ENCODE measurements at places on chromosomes 11 and 22.

DNA sequence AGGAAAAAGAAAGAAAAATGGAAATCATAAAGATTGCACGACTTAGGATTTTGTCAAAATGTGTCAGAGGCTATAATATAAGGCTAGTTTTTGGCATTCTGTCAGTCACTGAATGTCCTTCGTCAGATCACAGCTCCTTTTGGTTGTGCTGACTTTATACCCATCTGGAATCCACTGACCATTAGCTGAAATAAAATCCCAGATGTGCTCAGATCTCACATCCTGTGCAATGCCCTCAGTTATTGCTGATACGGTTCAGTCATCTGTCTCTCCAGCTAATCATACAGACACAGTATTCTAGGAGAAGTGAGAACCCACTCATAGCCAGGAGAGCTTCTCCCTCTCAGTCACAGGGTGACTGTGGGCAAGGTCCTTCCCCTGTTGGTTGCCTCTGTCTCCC, 11.5 kb downstream of the CD44 start:
- peak; percentile 12 for DNase-seq

- no peak for DNase-seq
Observed at GRCh38 chr11:124752471-124753102, 532 bp upstream of the VSIG2 start.

DNA sequence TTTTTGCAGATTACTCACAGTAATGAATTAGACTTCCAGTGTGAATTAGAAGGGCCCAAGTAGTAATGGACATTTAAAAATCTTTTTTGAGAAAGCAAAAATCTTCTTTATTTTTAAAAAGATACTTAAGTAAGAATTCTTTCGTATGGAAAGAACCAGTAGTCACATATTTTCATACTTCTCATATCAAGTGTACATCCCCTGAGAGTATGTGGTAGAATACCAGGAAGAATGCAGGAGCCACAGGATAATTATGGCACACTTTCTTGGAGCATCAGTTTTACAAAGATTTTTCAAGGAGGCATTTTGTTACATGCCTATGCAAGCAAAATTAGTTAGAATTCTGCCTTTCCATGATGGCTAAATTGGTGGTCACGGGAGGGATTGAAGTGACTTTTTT, 28.1 kb downstream of the POLD3 start:
- no peak for DNase-seq

GRCh38 chr11:14908214-14908880, 16.3 kb upstream of the CYP2R1 start:
- no peak for DNase-seq

- DNase-seq, result no peak
Observed at GRCh38 chr22:19821523-19822300, 33.0 kb downstream of the GNB1L start.

GRCh38 chr11:119178166-119178680, 7.1 kb upstream of the NHERF4 start:
- no peak for DNase-seq

DNA sequence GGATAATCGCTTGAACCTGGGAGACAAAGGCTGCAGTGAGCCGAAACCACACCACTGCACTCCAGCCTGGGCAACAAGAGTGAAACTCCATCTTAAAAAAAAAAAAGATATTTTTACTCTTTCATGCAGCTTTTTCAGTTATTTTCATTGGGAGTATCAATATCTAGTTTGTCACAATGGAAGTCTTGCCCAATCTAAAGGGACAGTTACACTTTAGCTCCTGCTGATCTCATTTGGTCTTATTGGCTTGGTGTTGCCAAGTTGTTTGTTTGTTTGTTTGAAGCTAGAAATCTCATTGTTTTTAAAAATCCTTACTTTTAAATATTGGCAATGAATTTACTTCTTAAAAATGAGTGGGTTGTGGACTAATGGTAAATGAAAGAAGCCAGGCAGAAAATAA, 24.7 kb downstream of the CEP295 start:
- no peak for DNase-seq

All from inflammatory macrophage treated with lipopolysaccharide for 1 hour (primary cell).